Right ventricle myocardium inferior (tissue), 1 donor: ENCODE measurements at places on chromosomes 4 and X. TPM values are rescaled to one million over a fixed set of nuclear protein-coding genes. Genes with fewer than 3 reads are reported as not detected.

ZAR1 gene
- total RNA-seq: not detected

VCX2 gene
- not detected for total RNA-seq

DNA sequence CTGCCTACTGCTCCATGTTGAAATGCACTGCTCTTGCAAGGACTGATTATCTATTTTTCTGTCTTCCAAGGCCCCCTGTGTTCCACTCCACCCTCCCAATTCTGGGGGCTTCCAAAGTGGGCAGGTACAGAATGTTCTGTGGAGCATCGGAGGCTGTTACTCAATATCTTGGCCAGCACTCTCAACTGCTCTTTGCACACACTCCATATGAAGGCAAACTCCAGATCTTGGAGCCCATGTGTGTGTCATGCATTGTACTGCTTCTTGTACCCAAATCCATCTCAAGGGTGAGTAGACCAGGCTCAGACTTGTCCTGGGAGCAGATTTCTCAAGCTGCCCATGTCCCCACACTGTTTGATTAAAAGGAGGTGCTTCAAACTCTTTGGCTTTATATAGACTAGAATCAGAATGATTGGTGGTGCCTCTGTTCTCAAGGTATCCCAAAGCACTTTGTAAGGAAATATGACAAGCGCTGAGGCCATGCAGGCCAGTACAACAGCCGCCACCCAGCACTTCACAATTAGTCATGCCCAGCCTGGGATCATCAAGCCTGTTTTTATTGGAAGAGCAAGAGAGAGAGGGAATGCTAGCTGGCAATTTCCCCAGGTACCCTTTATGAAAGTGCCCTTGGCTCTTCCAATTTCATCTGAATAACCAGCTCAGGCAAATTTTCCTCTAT, 44.3 kb downstream of the AR start:
- DNase-seq: no peak

DNA sequence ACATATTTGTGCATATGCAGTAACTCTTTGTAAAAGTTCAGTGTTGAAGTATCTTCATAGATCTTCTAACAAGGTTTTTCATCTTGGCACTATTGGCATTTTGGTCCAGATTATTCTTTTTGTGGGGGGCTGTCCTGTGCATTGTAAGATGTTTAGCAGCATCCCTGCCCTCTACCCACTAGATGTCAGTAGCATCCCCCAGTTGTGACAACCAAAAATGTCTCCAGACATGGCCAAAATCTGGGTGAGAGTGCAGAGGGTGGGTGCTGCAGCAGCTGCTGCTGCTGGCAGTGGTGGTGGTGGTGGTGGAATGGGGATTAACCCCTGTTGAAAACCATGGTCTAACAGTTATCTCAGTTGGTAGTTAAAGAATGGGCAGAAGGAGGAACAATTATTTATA, 370.0 kb downstream of the GPAT3 start:
- DNase-seq: no peak
